ENCODE measurements at places on chromosomes 2 and 18.

DNA sequence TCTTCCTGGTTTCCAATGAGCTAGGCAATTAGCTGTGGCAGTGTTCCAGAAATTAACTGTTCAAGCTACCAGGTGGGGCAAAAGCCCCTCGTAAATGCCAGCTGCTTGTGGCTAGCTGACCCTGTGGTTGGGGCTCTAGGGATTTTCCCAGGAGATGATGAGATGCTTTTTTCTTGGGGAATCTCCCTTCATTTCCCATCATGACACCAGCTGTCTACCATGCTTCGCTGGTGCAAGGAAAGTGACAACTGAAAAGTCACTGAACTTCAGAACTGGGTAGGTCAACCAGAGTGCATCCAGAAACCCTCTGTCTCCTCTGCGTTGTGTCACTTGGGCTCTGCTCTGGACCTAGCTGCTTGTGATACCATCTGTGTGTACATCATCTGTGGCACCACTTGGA lies 386.5 kb upstream of the DCC start:
- no peak for DNase-seq

GRCh38 chr2:158045362-158045761 lies 56.3 kb upstream of the UPP2 start:
- no peak for DNase-seq

DNA sequence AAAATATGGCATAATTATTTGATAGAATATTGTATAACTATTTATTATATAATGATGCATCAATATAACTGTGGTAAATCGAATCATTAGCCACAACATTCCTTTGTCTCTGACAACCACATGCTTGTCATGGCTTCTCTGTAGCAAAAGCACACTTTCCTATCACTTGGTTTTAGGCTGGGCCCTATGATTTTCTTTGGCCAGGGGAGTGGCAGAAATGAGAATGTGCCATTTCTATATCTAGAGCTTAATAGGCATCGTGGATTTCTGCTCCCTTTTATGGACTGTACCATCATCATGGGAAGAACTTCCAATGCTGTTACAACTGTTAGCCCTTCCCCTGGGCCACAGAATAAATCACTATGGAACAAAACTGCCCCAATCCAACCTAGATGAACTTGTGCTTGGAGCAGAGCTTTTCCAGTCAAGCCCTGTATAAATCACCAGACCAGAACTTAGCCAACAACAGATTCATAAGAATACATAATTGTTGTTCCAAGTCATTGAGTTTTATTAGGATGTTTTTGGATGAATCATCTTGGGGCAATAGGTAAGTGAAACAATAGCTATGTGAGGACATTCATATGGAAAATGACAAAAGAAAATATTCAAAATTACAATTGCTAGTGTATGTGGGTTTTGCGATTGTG lies 715.8 kb downstream of the ERBB4 start:
- no peak for DNase-seq

- no peak for DNase-seq
Measured at GRCh38 chr2:42961385-42961811, 169.0 kb upstream of the HAAO start.

DNA sequence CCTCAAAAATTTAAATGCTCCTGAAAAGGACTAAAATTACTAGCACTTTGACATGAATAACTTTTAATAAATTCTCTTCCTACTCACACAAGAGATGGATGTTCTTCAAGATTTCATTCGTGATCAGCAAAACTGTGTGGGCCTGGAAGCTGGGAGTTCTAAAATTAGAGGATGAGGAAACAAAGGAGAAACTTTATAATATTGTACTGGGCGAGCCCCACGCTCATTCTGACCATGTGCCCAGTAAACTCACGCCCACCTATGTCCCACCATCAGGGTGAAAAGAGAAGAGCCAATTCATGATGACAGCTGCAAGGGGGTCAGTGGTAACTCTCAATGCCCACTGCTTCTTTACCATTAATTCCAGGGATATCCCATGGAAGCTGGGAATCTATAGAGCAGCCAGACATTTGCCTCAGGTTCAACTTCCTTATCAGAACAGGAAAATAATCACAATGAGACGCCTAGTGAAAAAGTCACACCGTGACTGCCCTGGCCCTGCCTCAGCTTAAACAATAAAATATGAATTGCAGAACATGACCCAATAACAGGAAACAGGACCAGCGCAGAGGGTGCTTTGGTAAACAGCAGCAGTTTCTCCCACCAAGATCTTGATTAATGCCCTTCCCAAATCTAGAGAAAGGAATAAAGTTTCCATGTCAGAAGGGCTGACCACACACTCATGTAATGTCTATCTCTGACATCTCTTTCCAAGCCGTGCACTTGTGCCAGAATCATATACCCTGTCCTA lies 438.6 kb downstream of the TXNL1 start:
- no peak for DNase-seq

GRCh38 chr2:35116151-35116550 lies 1239.4 kb upstream of the CRIM1 start:
- no peak for DNase-seq

DNA sequence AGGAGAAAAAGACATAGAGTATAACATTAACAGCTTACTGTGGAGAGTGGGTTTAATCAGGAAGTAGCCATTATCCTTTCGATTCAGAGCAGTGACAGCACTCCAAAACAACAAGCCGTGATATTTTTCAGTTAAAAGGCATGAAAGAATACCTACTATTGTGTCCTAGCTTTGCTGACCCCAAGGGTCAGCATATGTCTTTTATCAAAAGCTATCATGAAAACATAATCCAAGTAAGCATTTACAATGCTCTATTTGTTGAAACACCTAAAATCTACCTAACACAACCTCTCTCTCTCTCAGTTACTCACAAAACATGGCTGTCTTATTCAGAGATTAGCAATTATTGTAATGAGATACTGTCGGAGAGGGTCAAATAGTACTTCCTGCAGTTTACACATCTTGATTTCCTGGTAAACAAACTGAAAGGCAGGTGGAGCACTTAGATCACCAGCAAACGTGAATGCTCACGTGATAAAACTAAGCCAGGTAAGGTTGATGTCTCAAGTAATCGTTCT lies 100.0 kb downstream of the BAZ2B start:
- DNase-seq, result no peak

GRCh38 chr18:29154196-29154757 lies 977.3 kb upstream of the CDH2 start:
- no peak for DNase-seq

DNA sequence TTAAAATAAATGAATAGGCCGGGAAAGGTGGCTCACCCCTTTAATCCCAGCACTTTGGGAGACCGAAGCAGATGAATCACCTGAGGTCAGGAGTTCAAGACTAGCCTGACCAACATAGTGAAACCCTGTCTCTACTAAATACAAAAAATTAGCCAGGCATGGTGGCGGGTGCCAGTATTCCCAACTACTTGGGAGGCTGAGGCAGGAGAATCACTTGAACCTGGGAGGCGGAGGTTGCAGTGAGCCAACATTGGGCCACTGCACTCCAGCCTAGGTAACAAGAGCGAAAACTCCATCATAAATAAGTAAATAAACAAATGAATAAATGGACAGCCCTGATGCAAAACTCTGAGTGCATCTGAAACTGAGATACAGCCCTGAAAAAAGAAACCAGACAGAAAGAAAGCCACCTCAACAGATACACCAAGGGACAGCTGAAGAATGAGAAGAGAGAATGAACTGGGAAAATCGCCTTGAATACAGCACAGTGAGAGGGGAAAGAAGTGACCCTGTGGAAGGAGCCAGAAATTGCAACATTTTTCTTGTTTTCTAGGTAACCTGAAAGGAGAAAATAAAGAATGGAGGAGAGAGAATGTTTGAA lies 64.4 kb downstream of the TRABD2A start:
- DNase-seq, result no peak

- no peak for DNase-seq
Measured at GRCh38 chr18:30088238-30089015, 954.1 kb downstream of the DSC3 start.

DNA sequence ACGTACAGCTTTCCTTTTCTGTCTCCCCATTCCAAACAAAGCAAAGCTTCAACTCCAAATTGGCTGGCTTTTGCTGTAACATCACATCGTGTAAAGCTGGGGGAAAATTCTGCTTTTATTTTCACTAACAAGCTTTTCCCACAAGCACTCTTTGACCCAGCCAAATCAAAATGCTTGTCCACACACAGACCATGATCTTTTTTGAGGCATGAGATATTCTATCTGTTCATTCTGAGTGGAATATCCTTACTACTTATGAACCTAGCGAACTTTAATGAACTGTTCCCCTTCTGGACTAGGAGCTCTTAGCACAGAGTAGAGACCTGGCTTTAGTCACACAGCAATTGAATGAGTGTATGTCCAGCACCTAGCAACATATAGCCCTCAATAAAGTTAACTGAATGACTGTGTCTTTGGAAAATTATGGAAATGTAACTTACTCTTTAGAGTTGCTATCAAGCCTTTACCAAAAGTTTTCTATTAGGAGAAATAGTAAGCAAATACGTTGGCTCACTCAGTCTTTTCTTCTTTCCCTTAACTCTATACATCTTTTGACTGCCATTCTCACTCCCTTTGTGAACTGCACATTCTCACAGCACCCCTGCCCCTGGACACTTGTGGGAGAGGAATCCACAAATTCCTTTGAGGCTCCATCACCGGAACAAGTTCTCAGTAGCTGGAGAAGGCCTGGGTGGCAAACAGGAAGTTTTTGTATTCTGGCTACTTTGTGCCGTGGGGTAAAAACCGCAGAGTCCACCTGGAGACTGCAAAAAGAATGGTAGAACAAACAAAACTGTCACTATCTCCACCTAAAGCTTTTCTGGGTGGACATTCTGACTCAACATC lies 1.3 kb upstream of the UBE2E3 start:
- DNase-seq, result no peak

DNA sequence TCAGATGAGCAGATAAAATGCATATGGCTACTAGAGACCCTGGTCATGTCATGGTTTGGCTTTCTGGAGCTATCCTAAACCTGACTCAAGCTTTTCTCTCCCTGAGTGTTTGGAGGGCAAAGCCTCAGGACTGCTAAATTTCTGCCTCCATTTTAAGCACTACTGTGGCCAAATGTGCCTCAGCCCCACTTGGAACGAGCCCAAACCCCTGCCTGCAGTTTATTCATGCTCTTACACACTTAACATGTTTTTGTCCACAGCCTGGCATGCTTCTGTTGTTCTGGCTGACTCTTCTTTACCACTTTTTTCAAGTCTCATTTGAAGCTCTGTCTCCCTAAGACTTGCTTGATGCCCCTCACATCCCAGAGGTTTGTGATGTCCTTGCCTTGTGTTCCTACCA lies 24.7 kb downstream of the MGAT5 start:
- DNase-seq, result no peak

DNA sequence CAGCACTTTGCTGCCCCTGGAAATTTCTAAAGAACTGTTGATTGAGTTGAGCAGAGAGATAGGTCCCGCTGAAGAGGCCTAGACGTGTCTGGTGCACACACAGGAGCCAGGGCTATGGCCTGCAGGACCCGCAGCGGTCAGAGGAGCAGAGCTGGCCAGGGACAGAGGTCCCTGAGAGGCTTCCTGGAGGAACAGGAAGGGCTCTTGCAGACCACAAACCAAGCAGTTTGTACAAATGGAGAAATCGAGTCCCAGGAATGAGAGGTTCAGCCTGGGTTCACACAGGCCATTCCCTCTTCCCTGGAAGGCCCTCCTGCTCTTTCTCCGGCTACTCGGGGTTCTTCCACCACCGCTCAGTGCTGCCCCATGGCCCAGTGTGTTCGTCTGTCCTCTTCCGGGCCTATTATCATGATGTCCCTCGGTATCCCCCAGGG lies 1.2 kb upstream of the BIN1 start:
- DNase-seq, result no peak

DNA sequence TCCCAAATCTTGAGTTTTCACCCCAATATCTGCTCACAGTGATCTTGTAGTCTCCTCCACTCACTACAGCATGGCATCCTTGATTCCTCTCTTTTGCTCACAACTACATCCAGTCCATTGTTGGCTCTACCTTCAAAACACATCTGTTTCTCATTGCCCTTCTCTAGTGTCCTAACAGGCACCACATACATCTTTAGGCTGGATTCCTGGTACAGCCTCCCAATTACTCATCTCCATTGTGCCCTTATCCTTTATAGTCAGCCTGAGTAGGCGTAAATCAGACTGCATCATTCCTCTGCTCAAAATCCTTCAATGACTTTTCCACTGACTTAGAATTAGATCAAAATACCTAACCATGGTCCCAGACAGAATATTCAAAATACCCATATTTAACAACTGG lies 10.7 kb upstream of the TAF1B start:
- DNase-seq, result no peak

GRCh38 chr18:42100911-42101310 lies 145.9 kb downstream of the PIK3C3 start:
- no peak for DNase-seq

DNA sequence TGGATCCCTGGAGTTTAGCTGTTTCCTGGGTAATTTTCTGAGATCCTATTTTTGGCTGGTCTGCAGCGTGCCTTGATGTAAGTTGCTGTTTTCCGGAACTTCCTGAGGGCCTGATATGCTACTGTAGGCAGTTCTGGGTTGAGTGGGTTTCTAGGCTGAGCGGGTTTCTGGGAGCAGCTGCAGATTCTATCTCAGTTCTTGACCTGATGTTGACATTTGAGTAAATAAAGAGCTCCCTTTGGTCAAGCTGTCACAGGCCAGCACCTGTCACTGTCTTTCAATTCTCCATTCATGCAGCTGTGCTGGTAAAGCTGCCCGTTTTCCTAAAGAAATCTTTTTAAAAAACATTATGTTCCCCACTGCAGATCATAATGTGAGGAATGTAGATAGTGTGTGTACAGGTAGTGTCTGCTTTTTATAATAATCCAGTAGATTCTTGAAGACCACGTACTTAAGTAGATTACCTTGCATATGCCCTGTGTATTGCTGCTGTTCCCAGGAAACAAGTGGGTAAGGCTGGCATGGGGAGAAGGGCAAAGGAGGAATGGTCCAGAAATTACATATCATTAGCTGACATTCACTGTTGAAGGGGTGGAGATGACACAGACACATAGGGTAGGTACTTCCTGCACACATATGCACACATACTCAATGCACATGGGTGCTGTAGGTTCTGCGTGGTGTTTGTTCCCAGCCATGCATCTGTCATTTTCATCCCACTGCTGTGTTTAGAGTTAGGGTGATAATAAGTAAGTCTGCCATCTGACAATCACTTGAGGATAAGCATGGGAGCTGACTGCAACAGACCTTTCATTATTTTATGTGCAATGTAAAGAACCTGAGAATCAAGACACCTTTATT lies 25.9 kb downstream of the CD28 start:
- DNase-seq, result no peak

- DNase-seq, result no peak
Measured at GRCh38 chr2:10647886-10648605, 41.7 kb downstream of the NOL10 start.

DNA sequence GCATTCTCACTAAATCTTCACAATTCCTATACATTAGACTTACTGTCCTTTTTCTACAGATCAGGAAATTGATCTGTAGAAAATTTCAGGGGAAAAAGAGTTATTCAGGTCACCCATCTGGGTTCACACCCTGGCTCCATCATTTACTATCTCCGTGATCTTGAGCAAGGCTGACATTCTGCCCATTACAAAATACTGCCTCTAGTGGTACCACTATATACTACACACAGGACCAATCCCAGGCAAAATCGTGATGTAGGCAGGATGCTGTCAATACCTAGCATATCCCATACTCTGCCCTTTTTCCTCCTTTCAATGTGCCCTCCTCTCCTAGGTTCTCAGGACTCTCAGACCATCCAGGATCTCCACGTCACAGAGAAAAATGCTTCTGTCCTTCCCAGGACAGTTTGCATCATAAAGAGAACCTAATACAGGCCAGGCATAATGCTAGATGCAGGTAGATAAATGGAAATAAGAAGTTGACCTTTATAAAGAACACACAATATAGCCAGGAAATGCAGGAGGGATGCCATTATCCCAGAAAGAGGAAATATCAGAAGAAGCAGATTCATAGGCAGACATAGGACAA lies 101.9 kb downstream of the CDH20 start:
- DNase-seq, result no peak

- DNase-seq, result no peak
Measured at GRCh38 chr2:16568998-16569784, 96.4 kb downstream of the CYRIA start.
